ENCODE measurements at places on chromosomes 1 and 21.

- DNase-seq: no peak
Observed at GRCh38 chr1:10692401-10693021, 103.9 kb downstream of the CASZ1 start.

GRCh38 chr21:37244501-37245095, 22.5 kb downstream of the VPS26C start:
- DNase-seq: no peak

GRCh38 chr1:23559985-23560741, 862 bp upstream of the ID3 start:
- no peak for DNase-seq

DNA sequence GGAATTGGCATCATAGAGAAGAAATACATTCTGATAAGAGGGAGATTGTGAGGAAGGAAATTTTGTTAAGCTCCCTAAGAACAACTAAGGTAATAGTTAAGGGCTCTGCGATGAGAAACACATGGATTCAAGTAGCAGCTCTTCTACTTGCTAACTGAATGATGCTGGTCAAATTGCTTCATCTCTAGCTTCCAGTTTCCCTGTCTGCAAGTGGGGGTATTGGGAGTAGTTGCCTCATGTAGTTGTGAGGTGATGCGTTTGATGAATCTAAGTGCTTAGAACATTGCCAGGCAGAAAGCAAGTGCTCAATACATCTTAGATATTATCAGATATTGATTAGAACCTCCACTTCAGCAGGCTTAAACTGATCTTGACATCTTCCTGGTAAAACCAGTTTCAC, 84.8 kb downstream of the CD58 start:
- DNase-seq: no peak

DNA sequence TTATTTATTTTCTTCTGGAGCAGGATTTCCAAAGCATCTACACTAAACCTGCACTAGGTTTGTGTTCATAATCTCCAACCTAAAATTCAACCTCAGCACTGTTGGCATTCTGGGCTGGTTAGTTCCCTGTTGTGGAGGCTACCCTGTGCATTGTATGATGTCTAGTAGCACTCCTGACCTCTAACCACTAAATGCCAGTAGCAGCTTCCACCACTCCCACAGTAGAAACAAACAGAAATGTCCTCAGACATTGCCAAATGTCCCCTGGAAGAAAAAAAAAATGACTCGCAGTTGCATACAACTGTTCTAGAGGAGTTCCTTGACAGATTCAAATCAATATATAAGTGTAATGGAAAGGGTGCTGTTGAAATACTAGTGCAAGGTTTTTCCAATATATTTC, 18.9 kb downstream of the GRIK1 start:
- no peak for DNase-seq

DNA sequence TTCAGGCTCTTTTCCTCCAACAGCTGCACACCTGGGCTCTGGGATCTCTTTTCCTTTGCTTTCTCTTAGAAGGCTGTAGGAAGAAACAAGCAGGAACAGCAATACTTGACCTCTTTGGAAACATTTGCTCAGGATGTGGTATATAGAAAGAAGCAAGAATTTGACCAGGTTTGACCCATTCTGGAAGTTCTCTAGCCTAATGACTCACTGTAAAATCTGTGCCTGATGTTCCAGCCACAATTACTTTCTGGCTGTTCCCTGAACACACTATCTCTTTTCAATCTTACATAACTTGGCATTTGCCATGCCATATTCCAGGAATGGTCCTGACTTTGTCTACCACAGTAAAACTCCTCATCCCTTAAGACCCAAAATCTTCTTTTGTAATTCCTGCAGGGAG, 419.9 kb upstream of the DAB1 start:
- DNase-seq: no peak

DNA sequence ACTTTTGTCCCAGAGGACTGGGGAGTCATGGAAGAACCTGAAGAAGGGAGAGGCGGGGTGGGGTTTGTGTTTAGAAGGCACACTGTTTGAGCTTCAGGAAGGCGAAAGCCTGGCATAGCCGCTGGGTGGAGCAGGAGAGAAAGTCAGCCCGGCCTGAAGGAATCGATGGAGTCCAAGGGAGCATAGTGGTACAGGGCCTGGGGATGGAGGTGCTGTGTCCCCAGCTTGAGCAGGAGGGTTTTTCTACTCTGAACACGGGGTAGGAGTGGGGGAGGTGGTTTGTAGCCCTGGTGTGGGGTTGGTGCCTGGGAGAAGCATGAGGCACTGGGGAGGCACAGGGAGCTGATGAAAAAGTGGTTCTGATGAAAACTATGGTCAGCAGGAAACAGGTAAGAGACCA, 4.7 kb upstream of the CCDC24 start:
- DNase-seq: no peak

GRCh38 chr1:99004861-99005442, at the start of gene PLPPR5:
PLPPR5 (minus strand) TSS chr1:99004861; CDS start chr1:99004671, 190 bp downstream.
- DNase-seq: peak; percentile 20

DNA sequence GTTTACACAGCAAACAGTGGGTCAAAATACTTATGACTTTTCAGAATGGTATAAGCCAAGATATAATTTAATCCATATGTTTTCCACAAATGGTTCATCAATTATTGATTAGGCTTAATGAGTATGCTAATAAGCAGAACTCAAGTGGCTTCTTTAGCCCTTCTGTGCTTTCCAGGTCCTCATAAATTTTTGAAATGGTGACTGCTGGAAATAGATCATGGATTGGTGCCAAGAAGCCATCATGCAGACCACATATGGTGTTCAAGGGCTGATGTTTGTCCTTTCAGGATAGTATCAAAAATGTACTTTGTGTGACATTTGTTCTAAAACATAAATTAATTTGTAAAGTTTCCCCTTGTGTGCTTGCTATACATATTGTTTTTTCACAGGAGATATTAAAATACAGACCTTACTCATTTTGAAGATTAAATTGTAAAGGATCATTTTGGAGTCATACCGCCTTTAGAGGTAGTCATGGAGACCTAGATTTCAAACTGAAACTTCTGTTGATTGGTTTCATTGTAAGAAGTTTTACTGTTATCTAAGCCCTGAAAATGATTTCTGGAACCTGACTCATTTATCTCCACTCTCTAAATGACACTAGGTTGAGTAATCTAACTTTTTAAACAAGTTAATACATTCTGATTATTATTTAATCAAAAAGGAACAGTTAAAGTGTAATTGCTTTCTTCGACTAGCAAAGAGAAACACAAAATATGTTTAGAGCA, 507.9 kb downstream of the PLA2G4A start:
- peak; percentile 1 for DNase-seq

DNA sequence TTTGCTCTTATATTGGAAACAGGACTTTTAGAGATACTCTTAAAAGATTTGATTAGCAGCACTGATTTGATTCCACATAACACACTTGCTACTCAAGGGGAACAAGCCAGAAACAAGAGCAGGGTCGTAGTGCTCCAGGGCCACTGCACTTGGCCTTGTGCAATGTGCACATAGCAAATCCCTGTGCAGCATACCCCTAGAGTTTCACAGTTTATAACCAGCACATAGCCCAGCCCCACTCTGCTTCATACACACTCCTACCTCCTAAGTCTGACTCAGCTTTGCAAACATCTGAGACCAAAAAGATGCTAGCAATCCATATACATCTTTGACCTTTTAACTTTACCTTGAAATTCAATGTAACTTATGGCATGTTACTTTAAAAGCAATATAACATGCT, 157.6 kb downstream of the VAV3 start:
- DNase-seq: no peak

- DNase-seq: peak; percentile 17
Observed at GRCh38 chr1:240492832-240493440, 119.0 kb downstream of the GREM2 start.

- DNase-seq: no peak
Observed at GRCh38 chr1:212284332-212284743, 872 bp upstream of the PPP2R5A start.

DNA sequence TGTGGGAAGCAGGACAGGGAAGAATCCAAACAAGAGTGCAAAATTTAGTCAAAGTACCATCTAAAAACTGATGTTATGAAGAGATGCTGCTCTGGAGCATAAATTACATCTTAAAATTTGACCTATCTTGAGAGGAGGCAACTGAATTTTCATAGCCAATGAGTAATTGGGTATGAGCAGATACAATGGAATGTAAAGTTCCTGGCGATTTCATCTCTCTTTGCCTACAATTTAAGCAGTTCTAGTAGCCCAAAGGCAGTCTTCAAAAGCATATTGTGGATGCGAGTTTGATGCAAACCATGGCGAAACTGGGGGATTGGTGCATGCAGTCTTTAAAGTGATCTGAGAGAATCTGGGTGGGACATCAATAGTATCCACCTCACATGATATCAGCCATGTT, 1265.9 kb downstream of the BRINP3 start:
- DNase-seq: no peak

DNA sequence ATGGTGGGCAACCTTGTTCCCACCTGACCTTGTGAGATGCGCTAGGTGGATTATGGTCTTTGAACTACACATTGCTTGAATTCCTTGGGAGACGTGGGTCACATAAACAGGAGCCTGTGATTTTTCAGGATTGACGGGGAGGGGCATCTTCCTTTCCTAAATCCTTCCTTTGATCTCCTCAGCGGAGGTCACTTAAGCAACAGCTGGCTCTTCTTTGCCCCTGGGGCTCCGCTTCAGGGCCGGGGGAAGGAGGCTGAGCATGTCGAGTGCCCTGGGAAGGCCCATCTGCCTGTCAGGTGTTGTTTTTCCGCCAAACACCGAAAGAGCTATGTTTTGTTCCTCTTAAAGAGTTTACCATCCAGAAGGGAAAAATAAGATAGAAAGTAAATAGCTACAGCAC, 40.6 kb downstream of the KIF26B start:
- no peak for DNase-seq

DNA sequence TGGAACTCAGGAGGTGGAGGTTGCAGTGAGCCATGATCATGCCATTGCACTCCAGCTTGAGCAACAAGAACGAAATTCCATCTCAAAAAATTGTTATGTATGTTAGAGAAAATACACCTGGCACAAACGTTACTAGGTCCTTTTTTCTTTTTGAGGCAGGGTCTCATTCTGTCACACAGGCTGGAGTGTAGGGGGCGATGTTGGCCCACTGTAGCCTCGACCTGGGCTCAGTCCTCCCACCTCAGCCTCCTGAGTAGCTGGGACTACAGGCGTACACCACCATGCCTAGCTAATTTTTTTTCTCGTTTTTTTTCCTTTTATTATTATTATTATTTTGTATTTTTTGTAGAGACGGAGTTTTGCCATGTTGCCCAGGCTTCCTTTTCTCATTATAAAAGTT, 4.4 kb downstream of the HAX1 start:
- no peak for DNase-seq

DNA sequence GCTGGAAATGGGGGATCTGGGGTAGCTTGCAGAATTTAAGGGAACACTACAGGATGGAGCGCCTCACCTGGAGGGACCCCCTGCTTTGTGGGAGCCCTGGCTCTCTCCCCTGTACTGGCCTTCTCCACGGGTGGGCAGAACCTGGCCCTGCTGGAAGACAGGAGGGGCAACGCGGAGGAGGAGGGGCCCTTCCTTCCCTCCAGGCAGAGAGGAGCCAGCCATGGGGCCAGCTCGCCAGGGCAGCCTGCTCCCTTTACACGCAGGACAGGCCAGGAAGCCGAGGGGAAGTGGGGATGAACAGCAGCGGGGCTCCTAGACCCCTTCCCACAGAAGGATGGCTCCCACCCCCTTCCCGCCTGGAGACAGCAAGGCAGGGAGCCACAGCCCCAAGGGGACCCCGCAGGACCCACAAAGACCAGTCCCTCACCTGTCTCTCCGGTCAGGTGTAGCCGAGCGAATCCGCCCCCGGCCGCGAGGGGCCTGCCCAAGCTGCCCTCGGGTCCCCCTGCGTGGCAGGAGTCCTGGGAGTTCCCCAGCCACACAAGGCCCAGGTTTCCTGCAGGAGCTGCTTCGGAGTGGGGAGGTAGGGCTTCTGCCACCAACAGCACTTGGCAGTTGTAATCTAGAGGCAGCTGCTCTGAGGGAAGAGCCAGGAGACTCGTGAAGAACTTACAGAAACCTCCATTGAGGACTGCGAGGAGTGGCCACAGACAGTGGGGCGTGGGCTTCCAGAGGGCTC, 1.6 kb upstream of the SLC19A1 start:
- DNase-seq: peak; percentile 55

GRCh38 chr1:230429067-230429735, 3.1 kb upstream of the PGBD5 start:
- DNase-seq: no peak

GRCh38 chr1:211633524-211633846, 41.9 kb downstream of the NEK2 start:
- DNase-seq: no peak

- DNase-seq: no peak
Observed at GRCh38 chr1:98893371-98893770, 111.3 kb downstream of the PLPPR5 start.

- no peak for DNase-seq
Observed at GRCh38 chr21:33452362-33452761, 27.4 kb downstream of the TMEM50B start.

GRCh38 chr1:186802388-186802787, 26.4 kb upstream of the PLA2G4A start:
- DNase-seq: no peak

- peak; percentile 41 for DNase-seq
Observed at GRCh38 chr1:1427106-1427819, 6.2 kb upstream of the ANKRD65 start.

GRCh38 chr1:117188170-117188815, 22.4 kb downstream of the VTCN1 start:
- no peak for DNase-seq

GRCh38 chr1:215228193-215228592, 145.7 kb downstream of the KCNK2 start:
- DNase-seq: no peak

DNA sequence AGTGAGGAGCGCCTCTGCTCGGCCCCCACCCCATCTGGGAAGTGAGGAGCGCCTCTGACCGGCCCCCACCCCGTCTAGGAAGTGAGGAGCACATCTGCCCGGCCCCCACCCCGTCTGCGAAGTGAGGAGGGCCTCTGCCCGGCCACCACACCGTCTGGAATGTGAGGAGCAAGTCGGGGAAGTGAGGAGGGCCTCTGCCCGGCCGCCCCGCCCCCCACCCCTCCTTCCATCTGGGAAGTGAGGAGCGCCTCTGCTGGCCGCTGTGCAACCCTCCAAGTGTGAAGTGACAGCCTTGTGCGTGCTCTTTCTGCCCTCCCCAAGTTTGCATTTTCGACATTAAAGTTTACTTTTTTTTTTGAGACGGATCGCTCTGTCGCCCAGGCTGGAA, 5.1 kb upstream of the ZZZ3 start:
- DNase-seq: peak; percentile 54

GRCh38 chr21:39071623-39072214, 111.5 kb downstream of the PSMG1 start:
- DNase-seq: peak; percentile 39

DNA sequence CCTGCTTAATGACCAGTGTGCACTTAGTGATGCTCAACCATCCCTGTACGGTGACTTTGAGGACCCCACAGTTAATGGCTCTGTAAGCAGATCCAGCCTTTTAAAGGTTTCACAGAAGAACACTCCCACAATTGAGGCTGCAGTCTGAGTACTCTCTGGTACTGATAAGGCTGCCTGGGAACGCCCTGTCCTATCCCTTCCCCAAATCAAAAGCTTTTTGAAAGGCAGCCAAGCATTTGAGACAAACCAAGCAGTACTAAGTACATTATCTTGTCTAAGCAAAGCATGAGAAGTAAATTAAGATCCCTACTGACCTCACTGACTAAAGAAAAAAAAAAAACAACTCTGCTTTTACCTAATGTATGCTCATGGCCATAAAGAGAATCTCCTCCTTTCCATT, 60.7 kb downstream of the SH3GLB1 start:
- no peak for DNase-seq

GRCh38 chr1:67052741-67053534, 1.0 kb downstream of the SLC35D1 start:
- peak; percentile 74 for DNase-seq

GRCh38 chr1:183025782-183026774, 2.9 kb downstream of the LAMC1 start:
- peak; percentile 57 for DNase-seq

- peak; percentile 91 for DNase-seq
Observed at GRCh38 chr1:31413405-31414001, 490 bp downstream of the SERINC2 start.
